A549 treated with DMSO at 1 μM for 4 hours (cell line): ENCODE measurements at places on chromosomes 7 and 10. TPM values are rescaled to one million over a fixed set of nuclear protein-coding genes. Genes with fewer than 3 reads are reported as not detected.

CNNM1 gene
- 19.0 to 22.4 TPM (median 21.5 TPM) in 5 replicates for total RNA-seq

SLIT1 gene
- 0.03 to 0.07 TPM (median 0.04 TPM) in 5 replicates for total RNA-seq

PRR15 gene
- total RNA-seq, result 1.4 to 2.0 TPM (median 1.5 TPM) in 5 replicates

OR13A1 gene
- not detected in 5 replicates for total RNA-seq

CAMK1D gene
- 6.7 to 9.1 TPM (median 8.8 TPM) in 5 replicates for total RNA-seq

SEPTIN7 gene
- total RNA-seq, result 182 to 236 TPM (median 220 TPM) in 5 replicates

CALHM1 gene
- not detected in 5 replicates for total RNA-seq

MGAM2 gene
- 0.01 TPM in 1 of 5 replicates, not detected in the others for total RNA-seq

PIP gene
- not detected in 5 replicates for total RNA-seq

KIF20B gene
- total RNA-seq, result 11.9 to 19.2 TPM (median 18.6 TPM) in 5 replicates

MYOZ1 gene
- not detected in 5 replicates for total RNA-seq

DNAJC9 gene
- total RNA-seq, result 50.8 to 52.4 TPM (median 52.1 TPM) in 5 replicates

PDK4 gene
- 3.7 to 5.6 TPM (median 5.0 TPM) in 5 replicates for total RNA-seq

HKDC1 gene
- 17.2 to 25.4 TPM (median 19.1 TPM) in 5 replicates for total RNA-seq

HMX3 gene
- not detected in 5 replicates for total RNA-seq

TRPV6 gene
- not detected in 5 replicates for total RNA-seq

TRIM50 gene
- total RNA-seq, result not detected in 5 replicates

OR2A2 gene
- total RNA-seq, result not detected in 5 replicates

MMD2 gene
- not detected in 5 replicates for total RNA-seq

PRLHR gene
- total RNA-seq, result not detected in 5 replicates

MYL10 gene
- 0.24 TPM in 1 of 5 replicates, not detected in the others for total RNA-seq

ZNF786 gene
- 5.9 to 7.0 TPM (median 6.2 TPM) in 5 replicates for total RNA-seq

NAT16 gene
- 0.09 to 0.28 TPM (median 0.17 TPM) in 5 replicates for total RNA-seq

CRYGN gene
- not detected in 5 replicates for total RNA-seq
